ENCODE measurements at places on chromosomes 11 and 22.

GRCh38 chr22:26941896-26942636, 284.7 kb downstream of the MIAT start:
- no peak for DNase-seq

GRCh38 chr11:94171693-94172440, 43.2 kb downstream of the PANX1 start:
- DNase-seq, result peak; percentile 60

GRCh38 chr11:75100314-75100713, 3.6 kb upstream of the OR2AT4 start:
- DNase-seq, result peak; percentile 35

- DNase-seq, result no peak
Observed at GRCh38 chr22:46429325-46429853, 93.9 kb downstream of the TRMU start.

DNA sequence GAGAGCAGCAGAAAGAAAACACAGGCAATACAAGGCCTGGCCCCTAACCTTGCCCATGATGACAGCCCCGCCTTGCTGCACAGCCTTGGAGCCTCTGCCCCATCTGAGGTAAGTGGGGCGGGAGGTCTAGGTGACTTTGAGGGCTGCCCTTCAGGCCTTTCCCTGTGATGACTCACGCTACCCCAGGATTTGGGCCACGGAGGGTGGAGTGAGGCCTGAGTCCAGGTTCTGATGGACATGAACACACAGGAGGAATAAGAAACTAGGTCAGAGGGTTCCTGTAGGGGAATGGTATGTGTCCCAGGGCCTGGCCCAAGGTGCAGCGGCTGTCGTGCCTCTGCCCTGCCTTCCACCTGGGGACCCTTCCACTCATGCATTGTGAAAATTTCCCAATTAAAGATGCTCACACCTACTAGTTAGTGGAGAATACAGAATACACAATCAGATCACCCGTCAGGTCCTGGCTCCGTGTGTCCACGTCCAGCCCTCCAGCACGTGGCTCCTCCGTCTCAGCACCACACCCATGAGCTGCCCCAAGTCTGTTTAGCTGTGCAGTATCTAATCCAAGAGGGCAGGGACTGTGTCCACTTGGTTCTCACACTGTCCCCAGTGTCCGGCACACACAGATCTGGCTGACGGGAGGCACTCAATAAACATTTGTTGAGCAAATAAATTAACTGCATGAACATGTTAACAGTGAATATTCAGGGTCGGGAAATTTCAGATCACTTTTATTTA, 111.0 kb downstream of the CHST1 start:
- DNase-seq, result no peak

GRCh38 chr22:41508770-41509170, 35.5 kb downstream of the POLR3H start:
- no peak for DNase-seq

- no peak for DNase-seq
Observed at GRCh38 chr11:24413391-24413790, 83.5 kb upstream of the LUZP2 start.

- DNase-seq, result no peak
Observed at GRCh38 chr11:23364076-23364475, 503.8 kb upstream of the CCDC179 start.

- no peak for DNase-seq
Observed at GRCh38 chr11:123231256-123231655, 36.2 kb upstream of the CLMP start.

- DNase-seq, result no peak
Observed at GRCh38 chr22:44063462-44064371, 39.6 kb downstream of the PARVB start.

DNA sequence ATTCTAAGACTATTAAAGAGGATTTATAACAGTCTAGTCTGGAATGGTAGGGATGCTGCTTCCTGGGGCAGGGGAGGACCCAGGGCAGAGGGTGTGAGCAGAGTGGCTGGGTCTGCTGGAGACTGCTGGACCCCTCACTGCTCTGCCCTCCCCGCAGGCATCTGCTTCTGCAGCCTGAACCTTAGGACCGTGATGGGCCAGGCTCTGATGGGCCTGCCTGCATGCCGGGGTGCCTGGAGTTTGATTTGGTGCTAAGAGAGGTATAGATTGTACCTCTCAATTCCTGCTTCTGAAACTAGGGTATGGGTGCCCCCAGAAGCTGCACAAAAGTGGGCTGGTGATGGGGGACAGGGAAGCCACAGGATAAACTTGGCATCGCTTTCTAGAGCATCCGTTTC, 54.9 kb downstream of the CD82 start:
- DNase-seq, result no peak

DNA sequence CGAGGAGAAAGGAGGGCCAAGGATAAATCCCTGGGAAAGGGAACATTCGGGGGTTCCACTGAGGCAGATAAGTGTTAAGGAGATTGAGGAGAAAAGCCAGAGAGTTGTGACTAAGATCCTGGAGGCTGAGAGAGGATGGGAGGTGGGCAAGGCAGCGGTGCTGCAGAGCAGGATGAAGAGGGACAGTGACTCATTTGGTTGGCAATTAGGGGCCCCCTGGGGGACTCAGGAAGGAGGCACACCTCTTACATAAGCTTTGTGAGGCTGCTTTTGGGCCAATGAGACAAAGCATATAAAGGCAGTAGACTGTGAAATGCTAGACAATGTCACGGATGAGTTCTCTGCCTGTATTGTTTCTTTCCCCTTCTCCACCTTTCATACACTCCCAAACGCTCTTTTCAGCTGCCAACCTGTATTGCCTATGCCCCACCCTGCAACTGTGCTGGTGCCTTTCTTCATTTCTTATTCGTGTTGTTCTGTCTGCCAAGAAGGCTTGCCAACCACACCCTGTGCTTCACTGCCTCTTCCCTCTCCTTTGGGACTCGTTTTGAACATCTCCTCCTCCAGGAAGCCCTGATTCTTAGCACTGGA, 246.8 kb upstream of the KIRREL3 start:
- no peak for DNase-seq

DNA sequence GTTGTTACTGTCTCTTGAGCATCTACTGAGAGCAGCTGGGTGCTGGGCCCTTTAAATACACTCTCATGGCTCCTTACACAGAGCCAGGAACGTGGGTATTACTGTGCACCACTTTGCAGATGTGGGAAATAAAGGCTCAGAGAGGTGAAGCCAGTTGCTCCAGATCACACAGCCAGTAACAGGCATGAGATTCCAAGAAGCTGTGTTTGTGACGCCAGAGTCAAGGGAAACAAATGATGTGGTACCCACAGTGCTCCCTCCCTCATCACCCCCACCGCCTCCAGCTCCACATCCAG, 1.4 kb upstream of the PRDM11 start:
- no peak for DNase-seq

DNA sequence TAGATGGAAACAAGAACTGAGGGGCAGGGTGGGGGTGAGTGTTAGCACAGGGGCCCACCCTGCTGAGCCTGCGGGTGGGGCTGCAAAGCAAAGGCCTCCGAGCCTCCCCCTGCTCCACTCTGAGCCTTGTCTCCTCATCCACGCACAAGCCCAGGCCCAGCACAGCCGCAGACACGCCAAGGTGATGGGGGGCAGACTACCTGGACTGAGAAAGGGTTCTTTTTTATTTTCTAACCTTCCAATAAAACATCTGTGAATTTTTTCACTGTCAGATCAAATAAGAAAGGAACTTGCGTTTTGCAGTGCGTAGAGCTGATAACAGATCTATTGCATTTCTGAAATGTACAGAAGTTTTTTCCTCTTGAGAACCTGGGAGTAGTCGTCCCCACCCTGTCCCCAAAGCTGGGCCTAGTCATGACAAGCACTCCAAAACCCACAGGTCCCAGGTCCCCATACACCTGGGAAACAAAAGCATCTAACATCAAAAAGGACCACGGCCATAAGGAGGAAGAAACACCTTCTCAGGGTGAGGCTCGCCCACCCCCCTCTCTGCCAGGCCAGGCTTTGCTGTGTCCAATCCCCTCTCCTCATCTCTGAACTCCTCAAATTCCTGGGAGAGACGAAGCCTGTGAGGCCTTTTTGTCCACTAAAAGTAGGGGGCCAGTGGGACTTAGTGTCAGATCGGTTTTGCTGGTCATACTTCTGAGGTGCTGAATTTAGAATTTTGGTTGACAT, 22.7 kb upstream of the CD5 start:
- no peak for DNase-seq

- DNase-seq, result no peak
Observed at GRCh38 chr11:2531987-2532703, 87.3 kb downstream of the KCNQ1 start.

GRCh38 chr11:85723088-85723487, 37.1 kb upstream of the CCDC89 start:
- DNase-seq, result peak; percentile 87

- DNase-seq, result no peak
Observed at GRCh38 chr11:108516125-108516524, 17.9 kb upstream of the POGLUT3 start.

DNA sequence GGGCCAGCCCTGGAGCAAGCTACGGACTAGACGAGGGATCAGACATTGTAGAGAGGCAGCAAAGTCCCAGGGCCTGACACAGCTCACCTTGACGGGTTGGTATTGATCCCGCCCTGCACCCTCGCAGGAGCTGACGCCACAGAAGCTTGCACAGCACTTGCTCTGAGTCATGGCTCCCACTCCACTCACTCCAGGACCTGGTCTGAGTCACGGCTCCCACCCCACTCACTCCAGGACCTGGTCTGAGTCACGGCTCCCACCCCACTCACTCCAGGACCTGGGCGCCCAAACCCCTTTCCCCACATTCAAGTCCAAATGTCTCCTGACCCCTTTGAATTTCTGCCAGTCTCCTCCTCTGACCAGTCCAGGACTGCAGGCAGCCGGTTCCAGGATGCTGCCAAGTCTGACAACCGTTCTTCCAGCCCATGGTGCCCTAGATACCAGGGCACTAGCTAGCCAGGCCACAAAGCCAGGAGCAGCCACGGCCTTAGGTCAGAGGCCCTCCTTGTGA, 6.0 kb upstream of the PNPLA5 start:
- DNase-seq, result peak; percentile 47

GRCh38 chr11:118524757-118525470, 2.4 kb upstream of the TTC36 start:
- no peak for DNase-seq

GRCh38 chr11:126335463-126335760, 20.1 kb upstream of the ST3GAL4 start:
- no peak for DNase-seq

- no peak for DNase-seq
Observed at GRCh38 chr22:42076764-42077485, 2.6 kb upstream of the SMDT1 start.

DNA sequence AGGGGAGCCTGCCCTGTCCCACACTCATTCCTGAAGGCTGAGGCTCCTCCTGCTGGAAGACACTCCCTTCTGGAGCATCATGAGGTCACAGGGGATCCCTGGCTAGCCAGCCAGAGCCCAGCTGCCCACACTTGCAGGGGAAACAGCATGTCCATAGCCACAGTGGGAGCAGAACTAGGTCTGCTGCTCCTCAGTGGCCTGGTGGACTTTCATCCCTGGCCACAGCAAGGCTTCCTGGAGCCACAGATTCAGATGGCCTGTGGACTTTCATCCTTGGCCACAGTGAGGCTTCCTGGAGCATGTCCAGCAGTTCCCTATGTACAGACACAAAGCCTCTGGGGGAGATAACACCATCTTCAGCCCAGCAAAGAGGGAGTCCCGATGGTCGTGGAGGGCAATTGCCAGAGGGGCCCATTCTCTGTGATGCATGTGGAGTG, 5.9 kb upstream of the APOL6 start:
- no peak for DNase-seq

GRCh38 chr11:47104261-47104950, 72.3 kb downstream of the ARFGAP2 start:
- no peak for DNase-seq

DNA sequence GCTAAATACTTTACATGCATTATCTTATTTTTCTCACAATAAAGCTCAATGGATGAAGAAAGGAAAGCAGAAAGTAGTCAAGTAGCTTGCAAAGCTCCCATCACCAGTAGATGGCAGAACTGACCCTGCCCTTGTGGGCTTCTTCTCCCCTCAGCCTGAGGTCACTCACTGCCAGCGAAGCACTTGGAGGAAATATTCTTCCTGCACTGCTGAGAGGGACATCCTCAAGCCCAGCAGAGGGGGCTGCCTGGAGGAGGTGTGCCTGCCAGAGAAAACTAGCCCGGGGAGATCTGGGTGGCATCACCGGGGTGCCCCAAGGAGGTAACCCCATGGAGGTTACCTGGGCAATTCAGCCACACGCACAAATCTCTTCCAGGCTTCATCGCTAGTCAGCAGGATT, 6.6 kb downstream of the APOL4 start:
- peak; percentile 65 for DNase-seq

DNA sequence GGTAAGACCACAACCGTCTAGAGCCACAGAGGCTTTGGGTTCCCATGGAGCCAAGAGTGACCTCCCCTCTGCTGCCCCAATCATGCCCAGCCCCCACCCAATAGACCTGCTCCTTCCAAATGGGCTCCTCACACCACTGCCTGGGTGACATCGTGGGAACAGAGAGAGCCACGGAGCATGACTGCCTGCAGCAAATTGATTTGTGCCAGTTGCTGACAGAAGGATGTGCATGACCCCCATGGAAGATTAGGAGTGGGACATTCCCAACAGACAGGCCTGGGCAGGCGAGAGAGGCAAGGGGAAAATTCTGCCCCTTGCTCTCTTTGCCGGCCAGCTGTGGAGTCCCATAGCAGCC, 88.5 kb downstream of the TENM4 start:
- DNase-seq, result no peak

DNA sequence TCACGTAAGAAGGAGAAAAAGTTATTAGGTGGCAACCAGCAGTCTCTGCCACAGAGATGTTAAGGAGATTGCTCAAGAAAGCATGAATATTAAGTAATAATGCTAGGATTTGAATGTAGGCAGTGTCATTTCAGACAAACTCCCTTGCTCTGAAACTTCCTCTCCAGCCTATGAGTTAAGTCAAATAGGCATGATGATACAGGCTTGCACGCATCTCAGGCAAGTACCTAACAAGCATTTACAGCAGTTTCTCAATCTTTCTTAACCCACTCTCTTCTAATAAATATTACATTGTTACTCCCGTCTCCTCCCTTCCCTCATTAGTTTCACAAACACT, 72.7 kb downstream of the RAB38 start:
- no peak for DNase-seq

GRCh38 chr22:30150212-30150611, 69.9 kb downstream of the HORMAD2 start:
- no peak for DNase-seq

DNA sequence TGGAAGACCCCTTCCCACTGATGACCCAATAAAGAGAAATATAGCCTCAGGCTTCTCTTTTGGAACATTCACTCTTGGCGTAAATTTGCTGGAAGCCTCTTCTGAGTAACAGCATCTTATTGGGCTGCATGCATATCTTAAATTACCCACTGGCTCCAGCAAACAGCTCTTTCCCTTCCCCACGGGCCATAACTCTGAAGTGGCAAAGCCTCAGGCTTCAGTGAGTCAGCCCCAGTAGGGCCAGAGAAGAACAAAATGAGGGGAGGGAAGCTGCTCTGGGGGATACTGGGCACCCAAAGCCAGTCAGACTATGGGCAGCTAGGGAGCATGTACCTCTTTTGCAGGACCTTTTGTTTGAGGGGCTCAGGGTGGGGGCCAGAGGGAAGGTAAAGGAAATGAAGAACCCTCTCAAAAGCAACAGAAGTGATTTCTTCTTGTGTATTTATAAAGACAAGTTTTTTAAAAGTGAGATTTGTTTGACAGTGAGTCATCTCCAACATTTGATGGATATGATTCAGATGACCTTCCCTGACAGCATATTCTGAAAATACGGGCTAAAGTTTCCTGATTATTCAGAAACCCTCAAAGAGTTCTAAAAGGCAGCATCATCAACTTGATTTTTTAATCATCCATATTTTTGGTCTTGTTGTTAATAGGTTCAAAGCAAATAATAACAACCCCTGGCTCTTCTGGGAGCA, 203.4 kb downstream of the KIF18A start:
- DNase-seq, result peak; percentile 85

All from PC-3 (cell line).